ENCODE measurements at places on chromosomes 1 and 21.

DNA sequence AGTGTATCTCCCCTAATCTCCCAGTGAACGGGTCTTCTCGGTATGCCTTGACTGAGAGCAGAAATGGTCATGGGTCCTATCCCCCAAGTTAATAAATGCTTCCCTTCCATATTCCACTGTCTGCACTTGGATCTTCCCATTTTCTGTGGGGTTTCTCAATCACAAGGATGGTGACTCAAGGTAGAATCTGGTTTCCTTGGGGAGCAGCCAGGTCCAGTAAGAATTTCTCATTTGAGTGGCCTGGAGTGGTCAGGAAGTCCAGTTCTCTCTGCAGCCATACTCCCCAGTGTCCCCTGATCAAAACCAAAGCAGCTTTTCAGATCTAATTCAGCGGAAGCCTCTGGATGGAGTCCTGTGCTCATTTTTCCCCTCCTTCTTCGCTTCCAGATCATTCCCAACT, 14.8 kb upstream of the SLC27A3 start:
- DNase-seq, result no peak

DNA sequence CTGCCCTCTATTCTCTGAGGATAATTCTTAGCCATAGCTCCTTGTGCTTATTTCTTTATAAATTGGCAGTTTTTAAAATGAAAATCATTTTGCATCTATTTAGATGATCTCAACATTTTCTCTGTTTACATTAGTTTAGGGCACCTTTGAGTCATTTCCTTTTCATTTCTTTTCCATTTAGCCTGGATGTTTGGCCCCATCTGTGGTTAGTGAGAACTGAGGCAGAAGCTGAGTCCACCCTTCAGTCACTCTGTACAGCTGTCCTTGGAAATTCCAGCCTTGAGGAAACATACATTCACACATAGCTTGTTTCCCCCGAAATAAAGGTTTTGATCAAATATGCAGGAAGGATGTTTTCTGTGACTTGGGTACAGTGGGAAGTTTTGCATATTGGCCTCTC, 123.7 kb downstream of the NTNG1 start:
- DNase-seq, result no peak

- DNase-seq, result no peak
These were observed 20.8 kb upstream of the LAPTM5 start for GRCh38 chr1:30778154-30778978.

- DNase-seq, result no peak
These were observed 1104.2 kb upstream of the TMPRSS15 start for GRCh38 chr21:19507682-19508260.

- peak; percentile 92 for DNase-seq
These were observed 721 bp downstream of the PBXIP1 start for GRCh38 chr1:154955039-154955717.

- DNase-seq, result no peak
These were observed 36.9 kb upstream of the OR2B11 start for GRCh38 chr1:247494767-247495166.

- DNase-seq, result no peak
These were observed 35.8 kb downstream of the NDUFS5 start for GRCh38 chr1:39061951-39062350.

- peak; percentile 27 for DNase-seq
These were observed 1.5 kb downstream of the ATP8B2 start for GRCh38 chr1:154326546-154327465.

DNA sequence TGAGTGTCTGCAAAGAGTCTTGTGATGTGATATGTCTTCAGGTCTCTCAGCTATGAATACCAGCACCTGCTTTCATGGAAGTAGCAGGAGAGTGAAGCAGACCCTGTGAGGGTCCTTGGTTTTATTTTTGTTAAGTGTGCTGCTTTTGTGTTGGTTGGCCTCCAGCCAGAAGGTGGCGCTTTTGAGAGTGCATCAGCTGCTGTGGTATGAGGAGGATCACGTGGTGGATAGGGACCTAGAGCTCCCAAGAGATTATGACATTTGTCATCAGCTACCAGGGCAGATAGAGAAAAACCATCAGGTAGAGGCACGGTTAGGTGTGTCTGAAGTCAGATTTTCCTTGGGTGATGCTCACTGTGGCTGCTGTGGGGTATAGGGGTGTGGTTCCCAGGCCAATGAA, 1232.1 kb downstream of the MRPL39 start:
- DNase-seq, result peak; percentile 25

- DNase-seq, result no peak
These were observed 47.8 kb upstream of the ARHGAP29 start for GRCh38 chr1:94285031-94285654.

- no peak for DNase-seq
These were observed 26.1 kb upstream of the HPDL start for GRCh38 chr1:45300669-45300997.

DNA sequence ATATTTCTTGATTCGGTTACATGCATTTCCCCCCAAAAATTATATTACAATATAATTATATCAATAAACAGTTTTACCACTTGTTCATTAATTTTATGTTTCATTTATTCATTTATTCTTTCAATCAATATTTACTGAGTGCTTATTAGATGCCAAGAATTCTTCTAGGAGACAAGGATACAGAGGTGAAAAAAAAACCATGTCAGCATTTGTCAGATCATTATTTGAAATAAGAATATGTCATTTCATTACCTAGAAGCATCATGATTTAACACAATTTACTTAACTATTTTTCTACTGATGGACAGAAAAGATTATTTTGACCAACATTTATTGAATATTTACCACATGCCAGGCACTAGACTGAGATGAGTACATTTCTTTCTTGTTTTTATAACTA, 512.7 kb downstream of the LMO4 start:
- no peak for DNase-seq

GRCh38 chr1:45407629-45408287, 67.5 kb upstream of the MUTYH start:
- no peak for DNase-seq

- no peak for DNase-seq
These were observed 19.5 kb downstream of the SZRD1 start for GRCh38 chr1:16386454-16387113.

DNA sequence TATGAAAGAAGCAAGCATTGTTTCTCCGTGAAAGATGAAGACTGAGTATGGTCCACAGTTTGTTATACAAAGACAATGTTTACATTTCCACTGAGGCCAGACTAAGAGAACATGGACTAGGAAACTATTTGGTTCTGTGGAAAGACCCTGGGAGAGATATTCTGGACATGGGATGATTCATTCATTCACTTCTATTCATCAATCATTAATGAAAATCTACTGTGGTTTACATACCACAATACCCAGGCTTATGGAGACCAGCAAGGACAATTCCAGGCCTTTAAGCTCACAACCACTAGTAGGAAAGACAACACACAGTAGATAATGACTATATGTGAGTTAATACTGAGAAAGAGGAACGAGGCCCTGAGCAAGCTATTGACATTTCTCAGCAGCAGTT, 125.4 kb downstream of the TBX15 start:
- no peak for DNase-seq

DNA sequence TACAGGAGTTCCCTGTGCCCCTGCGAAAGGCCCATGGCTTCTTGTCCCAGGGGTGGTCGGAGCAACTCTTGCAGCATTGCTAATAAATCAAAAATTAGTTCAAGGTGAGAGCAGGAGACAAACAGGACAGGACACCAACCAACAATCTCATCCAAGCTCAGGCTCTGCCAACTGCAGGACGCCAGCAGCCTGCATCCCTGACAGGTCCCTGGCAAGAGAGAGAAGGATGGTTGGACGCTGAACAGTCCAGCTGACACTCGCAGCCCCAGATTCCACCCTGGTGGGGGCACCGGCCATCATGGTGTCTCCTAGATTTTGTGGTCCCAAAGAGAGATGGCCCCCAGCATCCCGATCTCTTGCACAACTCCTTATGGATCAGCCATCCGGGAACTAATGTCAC, 142.1 kb upstream of the VAMP3 start:
- no peak for DNase-seq

DNA sequence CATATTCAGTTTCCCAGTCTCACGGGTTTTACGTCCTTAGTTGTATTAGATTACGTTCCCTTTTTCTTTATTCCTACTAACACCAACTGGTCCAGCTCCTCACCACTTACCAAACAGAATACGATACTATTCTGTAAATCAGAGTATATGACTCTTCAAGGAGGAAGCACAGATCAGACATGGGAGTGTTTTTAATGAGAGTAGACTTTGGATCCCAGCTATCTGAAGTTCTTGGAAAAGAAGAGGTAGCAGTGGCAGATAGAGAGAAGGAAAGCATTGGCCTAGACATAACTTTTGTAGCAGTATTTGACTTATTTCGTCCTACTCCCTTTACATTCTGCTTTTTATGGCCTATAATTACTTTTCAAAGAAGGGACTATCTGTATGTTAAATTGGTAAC, 24.1 kb upstream of the PLA2G4A start:
- DNase-seq, result no peak

GRCh38 chr21:31459457-31459856, 115.4 kb upstream of the TIAM1 start:
- DNase-seq, result no peak

DNA sequence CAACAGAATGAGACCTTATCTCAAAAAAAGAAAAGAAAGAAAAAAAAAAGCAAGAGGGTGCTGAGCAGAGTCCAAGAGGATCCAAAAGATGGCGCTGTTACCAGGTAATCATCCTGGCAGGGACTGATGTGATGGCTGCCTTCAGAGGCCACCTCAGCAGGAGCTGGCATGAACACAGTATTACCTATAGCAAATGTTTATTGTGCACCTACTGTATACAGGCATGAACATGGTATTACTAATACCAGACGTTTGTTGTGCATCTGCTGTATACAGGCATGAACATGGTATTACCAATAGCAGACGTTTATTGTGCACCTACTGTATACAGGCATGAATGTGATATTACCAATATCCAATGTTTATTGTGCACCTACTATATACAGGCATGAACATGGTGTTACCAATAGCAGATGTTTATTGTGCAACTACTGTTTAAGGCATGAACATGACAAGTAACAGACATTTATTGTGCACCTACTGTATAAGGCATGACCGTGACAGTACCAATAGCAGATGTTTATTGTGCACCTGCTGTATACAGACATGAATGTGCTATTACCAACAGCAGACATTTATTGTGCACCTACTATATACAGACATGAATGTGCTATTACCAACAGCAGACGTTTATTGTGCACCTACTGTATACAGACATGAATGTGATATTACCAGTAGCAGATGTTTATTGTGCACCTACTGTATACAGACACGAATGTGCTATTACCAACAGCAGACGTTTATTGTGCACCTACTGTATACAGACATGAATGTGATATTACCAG, 115.1 kb upstream of the TMEM51 start:
- DNase-seq, result peak; percentile 21

DNA sequence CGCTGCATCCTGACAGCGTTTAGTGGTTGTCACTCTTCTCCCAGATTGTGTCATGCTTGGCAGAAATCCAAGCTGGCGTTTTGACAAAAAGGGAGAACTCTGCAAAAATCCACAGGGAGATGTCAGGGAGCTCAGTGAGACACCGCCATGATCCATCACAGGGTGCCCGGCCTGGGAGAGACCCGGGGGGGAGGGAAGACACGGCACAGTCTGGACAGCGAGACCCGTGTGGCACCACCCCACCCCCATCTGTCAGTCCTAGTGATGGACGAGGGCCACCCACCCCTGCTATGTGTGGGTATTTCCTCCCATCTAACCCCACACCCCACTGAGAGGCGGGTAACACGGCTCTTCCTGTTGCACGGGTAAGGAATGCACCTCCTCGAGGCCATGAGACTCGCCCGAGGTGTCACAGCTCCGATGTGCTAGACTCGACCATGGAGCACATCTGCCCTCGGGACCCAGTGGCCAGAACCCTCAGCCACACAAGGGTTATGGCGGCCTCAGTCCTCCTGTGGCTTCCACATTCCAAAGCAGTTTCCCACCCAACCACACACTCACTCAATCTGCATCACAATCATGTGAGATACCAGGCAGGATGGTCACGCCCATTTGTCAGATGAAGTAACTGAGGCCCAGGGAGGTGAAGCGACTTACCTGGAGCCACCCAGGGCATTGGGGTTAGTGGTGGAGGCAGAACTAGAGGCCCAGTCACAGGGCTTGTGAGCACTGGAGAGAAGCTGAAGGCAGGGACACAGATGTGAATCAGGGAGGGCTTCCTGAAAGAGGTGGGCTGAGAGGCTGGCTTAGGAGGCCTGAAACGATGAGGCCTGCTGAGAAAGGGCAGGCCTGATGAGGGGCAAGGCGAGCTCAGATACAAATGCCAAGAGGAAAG, 688.5 kb downstream of the MATN1 start:
- DNase-seq, result no peak

GRCh38 chr1:63621075-63621474, 27.9 kb downstream of the PGM1 start:
- no peak for DNase-seq

- no peak for DNase-seq
These were observed 296.1 kb upstream of the SGIP1 start for GRCh38 chr1:66237722-66238479.

- no peak for DNase-seq
These were observed 523.0 kb downstream of the PTPRC start for GRCh38 chr1:199161766-199162303.

DNA sequence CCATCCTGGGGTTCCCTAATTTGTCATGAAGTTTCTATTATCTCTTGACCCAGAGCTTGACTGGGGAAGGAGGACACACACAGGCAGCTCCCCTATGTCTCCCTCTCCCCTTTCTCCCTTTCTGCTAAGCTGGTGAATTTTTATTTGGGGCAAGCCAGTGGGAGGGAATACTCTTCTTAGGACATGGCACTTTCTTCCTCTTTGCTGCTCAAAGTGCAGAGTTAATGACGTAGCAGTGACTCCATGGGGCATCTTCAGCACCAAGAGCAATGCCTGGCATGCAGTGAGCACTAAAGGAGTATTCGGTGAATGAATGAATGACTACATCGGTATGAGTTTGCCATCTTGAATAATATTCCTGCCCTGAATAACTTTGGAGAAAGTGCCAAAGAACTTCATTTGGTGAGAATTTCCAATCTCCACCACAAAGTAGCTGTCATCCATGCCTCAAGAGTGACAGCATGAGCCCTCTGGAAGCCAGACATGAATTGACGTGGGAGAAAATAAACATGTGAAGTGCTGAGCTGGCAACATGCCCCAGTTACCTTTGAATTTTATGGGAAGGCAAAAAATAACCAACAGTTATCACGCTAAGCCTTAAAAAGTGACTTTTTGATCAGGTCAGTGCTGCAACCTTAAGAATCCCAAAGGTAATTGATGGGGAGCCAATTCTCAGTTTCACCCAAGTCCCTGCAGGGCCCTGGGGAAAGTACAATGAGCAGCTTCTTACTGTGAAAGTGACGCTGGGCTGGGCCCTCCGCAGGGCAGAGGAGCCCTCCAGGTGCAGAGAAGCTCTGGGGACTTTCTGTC, 22.1 kb upstream of the ATF3 start:
- no peak for DNase-seq

- DNase-seq, result no peak
These were observed 17.2 kb downstream of the CDCP2 start for GRCh38 chr1:54135436-54136120.

- no peak for DNase-seq
These were observed 10.0 kb downstream of the PDPN start for GRCh38 chr1:13593511-13594131.
